ENCODE measurements at places on chromosomes 13 and 19. TPM values are rescaled to one million over a fixed set of nuclear protein-coding genes. Genes with fewer than 3 reads are reported as not detected.
A peak's percentile ranks its signal among the peaks of the same experiment; 100 is the strongest.

- peaks cover under 1% of the 10 kb centered on the region for H3K4me1 ChIP-seq
- H3K27ac ChIP-seq = no peak overlapping the region
- no peaks in the 10 kb centered on the region for H3K36me3 ChIP-seq
- DNase-seq = no peak
- H3K27me3 ChIP-seq = no peaks in the 10 kb centered on the region
Measured at GRCh38 chr13:45162821-45163220, 38.0 kb downstream of the KCTD4 start.

DNA sequence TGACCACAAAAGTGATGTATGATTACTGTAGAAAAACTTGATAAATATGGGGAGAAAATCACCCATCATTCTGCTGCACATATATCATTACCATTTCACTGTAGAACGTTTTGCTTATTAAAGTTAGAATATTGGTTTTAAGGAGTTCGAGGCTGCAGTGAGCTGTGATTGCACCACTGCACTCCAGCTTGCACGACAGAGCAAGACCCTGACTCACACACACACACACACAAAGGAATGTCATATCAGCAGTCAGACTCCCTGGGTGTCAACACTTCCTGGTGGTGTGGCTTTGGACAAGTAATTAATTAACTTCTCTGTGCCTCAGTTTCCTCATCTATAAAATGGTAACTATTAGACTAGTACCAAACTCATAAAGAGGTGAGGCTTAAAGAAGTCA, 11.3 kb upstream of the PNMA8A start:
- no peaks in the 10 kb centered on the region for H3K27me3 ChIP-seq
- no peak overlapping the region for H3K27ac ChIP-seq
- no peak for DNase-seq
- no peaks in the 10 kb centered on the region for H3K36me3 ChIP-seq
- H3K4me1 ChIP-seq = peaks cover 5% of the 10 kb centered on the region

DNA sequence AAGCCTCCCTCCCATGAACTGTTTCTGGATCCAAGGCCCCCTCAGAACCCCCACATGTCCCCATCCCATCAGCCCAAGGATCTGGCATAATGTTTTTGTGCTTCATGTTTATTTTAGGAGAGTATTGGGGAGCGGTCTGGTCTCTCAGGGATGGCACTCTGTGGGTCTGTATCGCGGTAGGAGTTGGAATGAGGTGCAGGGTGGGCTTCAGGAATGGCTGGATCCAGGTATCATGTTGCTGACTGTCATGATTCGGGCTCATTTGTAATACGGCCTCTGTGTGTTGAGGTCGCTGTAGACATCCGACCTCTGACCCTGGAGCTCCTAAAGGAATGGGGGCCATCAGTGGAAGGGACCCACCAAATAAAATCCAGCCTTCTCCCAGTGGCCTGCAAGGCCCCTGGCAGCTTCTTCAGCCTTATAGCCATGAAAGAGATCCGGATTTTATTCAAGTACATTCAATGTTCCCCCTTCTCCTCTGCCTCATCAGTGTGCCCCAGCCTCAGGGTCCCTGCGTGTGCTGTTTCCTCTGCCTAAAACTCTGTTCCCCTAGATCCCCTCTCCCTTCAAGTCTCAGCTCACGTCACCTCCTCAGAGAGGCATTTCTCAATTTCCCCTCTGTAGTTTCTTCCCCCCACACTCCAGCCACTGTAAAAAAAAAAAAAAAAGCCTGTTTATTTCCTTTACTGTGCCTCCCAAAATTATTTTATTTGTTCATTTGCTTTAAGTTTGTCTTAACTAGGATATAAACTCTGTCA, 2.2 kb downstream of the HCST start:
- no peak for DNase-seq
- H3K27me3 ChIP-seq = no peaks in the 10 kb centered on the region
- H3K4me1 ChIP-seq = peaks cover 14% of the 10 kb centered on the region

- no peaks in the 10 kb centered on the region for H3K27me3 ChIP-seq
- H3K4me1 ChIP-seq = no peaks in the 10 kb centered on the region
- H3K4me3 ChIP-seq = no peak overlapping the region
- DNase-seq = no peak
- no peak overlapping the region for H3K27ac ChIP-seq
Measured at GRCh38 chr19:55539090-55539984, 2.4 kb upstream of the SBK2 start.

GRCh38 chr19:3480383-3481091, at the start of gene SMIM24:
TSS of gene SMIM24 (minus strand) at chr19:3480525. CDS start at chr19:3480463, 62 bp downstream.
- no peak within 1 kb of the TSS for H3K4me3 ChIP-seq
- no peaks in the 10 kb centered on the region for H3K36me3 ChIP-seq
- DNase-seq = no peak
- no peaks in the 10 kb centered on the region for H3K27me3 ChIP-seq
- H3K4me1 ChIP-seq = peaks cover 7% of the 10 kb centered on the region

DNA sequence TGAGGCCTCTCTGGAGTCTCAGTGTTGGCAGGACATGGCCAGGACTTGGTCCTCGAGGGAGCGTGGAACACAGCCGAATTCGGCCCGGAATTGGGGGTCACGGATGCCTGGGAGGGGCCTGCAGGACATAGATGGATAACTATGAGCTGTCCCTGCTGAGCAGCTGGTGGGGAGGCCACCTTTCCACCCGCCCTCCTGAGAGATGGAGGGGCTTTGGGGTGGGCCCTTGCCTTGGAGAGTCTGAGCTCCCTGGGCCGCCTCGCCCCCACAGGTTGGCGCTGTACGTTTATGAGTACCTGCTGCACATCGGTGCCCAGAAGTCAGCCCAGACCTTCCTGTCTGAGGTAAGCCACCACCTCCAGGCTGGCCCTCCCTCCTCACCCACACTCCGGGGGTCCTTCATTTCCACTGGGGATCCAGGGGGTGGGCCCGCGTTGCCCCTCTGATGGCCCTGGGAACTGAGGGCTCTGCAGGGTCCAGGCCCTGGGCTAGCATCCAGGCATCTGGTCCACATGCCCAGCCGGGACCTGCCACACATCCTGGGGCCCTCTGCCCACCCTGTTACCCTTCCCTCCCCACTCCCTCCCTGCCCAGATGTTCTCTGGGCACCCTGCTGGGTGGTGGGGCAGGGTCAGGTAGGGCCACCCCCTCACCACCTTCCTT, 8.0 kb downstream of the SSBP4 start:
- no peak overlapping the region for H3K27ac ChIP-seq
- no peaks in the 10 kb centered on the region for H3K36me3 ChIP-seq
- DNase-seq = no peak
- no peak overlapping the region for H3K4me3 ChIP-seq
- peaks cover 27% of the 10 kb centered on the region for H3K4me1 ChIP-seq

DNA sequence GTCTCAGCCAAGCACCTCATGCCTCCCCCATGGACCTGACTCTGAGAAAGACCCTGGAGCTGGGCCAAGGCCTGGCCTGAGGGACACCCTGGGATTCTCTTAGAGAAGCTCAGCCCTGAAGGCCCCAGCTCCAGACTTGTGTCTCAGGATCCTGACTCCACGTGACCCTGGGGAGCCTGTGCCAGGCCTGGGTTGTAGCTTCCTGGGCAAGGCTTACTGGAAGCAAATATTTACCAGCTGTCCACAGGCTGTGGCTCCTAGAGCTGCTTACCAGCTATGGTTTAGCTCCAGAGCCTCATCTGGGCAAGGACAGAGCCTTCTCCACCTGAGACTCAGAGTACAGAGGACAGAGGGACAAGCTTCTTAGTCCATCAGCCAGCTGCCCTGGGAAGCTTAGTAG, 61.0 kb upstream of the CEACAM8 start:
- H3K4me1 ChIP-seq = peaks cover 11% of the 10 kb centered on the region
- H3K27ac ChIP-seq = no peak overlapping the region
- DNase-seq = peak; percentile 76
- no peaks in the 10 kb centered on the region for H3K27me3 ChIP-seq
- no peak overlapping the region for H3K4me3 ChIP-seq
- H3K36me3 ChIP-seq = no peaks in the 10 kb centered on the region

DNA sequence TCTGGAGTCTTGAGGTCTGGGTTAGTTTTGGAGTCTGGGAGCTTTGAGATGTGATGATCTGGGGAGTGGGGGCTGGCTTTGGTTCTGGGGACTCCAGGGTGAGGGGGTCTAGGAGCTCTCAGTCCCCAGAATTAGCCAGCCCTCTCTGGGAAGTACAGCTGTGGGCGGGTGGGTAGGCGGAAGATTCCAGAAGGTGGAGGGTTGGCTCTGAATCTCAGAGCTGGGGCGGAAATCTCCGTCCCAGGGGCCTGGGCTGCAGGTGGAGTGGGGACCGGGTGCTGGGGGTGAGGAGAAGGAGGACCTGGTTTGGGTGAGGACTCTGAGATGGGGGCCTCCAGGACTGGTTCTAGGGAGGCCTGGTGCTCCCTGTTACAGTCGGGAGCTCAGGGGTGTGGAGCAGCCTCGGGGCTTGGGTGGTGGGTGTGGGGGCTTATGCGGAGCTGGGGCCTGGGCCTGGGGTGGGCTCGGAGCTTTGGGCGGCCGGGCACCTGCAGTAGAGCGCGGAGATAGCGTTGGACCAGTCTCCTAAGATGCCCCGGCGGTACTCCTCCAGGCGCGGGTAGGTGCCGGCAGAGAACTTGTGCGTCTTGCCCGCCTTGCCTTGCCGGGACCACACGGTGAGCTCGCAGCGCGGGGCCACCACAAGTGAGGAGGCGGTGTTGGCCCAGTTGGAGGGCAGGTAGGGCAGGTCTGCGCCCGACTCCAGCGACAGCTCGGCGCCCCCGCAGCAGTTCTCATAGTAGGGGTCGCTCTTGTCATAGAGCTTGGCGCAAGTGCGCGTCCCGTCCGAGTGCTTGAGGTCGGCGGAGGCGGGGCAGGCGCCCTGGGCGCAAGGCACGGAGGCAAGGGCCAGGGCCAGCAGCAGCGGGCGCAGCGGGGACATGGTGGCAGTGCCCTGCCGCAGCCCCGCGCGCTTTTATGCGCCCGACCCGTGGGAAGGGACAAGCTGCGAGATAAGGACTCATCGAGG, at the start of gene SYCN:
Gene SYCN (minus strand): TSS at position 892 of the 970 bp plus-strand sequence. CDS start 9 bp downstream, at position 883.
- no peaks in the 10 kb centered on the region for H3K36me3 ChIP-seq
- H3K27me3 ChIP-seq = no peaks in the 10 kb centered on the region
- H3K27ac ChIP-seq = peak within 1 kb of the TSS; percentile 87
- H3K4me3 ChIP-seq = peak within 1 kb of the TSS; percentile 51
- peak; percentile 87 for DNase-seq

- no peaks in the 10 kb centered on the region for H3K36me3 ChIP-seq
- no peak overlapping the region for H3K27ac ChIP-seq
- no peaks in the 10 kb centered on the region for H3K27me3 ChIP-seq
- H3K4me3 ChIP-seq = no peak overlapping the region
- no peaks in the 10 kb centered on the region for H3K4me1 ChIP-seq
Measured at GRCh38 chr13:24065176-24065575, 95.3 kb upstream of the SPATA13 start.

DNA sequence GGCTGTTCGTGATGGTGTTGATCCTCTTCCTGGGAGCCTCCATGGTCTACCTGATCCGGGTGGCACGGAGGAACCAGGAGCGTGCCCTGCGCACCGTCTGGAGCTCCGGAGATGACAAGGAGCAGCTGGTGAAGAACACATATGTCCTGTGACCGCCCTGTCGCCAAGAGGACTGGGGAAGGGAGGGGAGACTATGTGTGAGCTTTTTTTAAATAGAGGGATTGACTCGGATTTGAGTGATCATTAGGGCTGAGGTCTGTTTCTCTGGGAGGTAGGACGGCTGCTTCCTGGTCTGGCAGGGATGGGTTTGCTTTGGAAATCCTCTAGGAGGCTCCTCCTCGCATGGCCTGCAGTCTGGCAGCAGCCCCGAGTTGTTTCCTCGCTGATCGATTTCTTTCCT, 12.2 kb upstream of the C19orf33 start:
- no peak overlapping the region for H3K4me3 ChIP-seq
- no peaks in the 10 kb centered on the region for H3K27me3 ChIP-seq
- H3K4me1 ChIP-seq = peaks cover 26% of the 10 kb centered on the region
- no peak for DNase-seq
- H3K36me3 ChIP-seq = peaks cover 3% of the 10 kb centered on the region

GRCh38 chr19:49491030-49491803, 3.8 kb downstream of the RPL13A start:
- H3K4me3 ChIP-seq = no peak overlapping the region
- H3K36me3 ChIP-seq = peaks cover 31% of the 10 kb centered on the region
- H3K27me3 ChIP-seq = no peaks in the 10 kb centered on the region
- peak overlapping the region; percentile 90 for H3K27ac ChIP-seq
- no peak for DNase-seq

- no peaks in the 10 kb centered on the region for H3K36me3 ChIP-seq
- H3K4me1 ChIP-seq = no peaks in the 10 kb centered on the region
- DNase-seq = no peak
- no peaks in the 10 kb centered on the region for H3K27me3 ChIP-seq
Measured at GRCh38 chr13:41487222-41487621, 29.9 kb downstream of the RGCC start.

DNA sequence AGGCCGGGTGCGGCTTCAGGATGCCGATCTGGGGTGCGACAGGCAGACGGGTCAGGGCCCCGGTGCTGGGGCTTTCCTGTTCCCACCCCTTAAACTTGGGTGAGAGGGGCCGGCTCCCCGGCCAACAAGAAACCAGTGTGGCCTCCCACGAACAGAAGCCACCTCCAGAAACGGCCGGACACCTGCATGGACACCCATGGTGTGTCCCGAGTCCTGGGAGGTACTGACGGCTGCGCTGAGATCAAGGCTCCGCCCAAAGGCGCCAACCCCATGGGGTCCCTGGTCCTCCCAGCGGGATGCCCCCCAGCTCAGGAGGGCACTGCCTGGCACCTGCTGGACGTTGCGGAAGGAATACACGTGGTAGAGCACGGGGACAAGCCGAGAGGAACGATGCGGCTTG, 11.5 kb downstream of the POLRMT start:
- no peak overlapping the region for H3K4me3 ChIP-seq
- peaks cover 18% of the 10 kb centered on the region for H3K36me3 ChIP-seq
- no peak for DNase-seq

DNA sequence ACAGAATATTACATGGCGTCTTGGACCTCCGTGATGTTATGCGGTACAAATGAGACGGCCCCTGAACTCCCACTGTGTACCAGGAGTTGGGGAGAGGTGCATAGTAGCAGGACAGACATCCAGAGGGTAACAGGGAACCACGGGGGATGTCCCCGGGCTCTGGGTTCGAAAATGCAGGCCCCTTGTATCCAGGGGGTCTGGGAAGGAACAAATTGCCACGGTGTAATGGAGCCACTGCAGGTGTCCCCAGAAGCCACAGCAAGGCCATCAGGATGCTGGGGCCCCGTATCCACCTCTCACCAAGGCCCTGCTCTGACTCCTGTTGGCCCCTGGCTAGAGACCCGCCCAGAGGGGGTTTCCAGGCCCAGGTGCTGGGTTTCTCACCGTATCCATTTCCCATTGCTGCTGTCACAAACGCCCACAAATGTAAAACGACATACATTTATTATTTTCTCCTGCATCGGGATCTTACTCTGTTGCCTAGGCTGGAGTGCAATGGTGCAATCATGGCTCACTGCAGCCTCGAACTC, 77.8 kb downstream of the INSR start:
- peaks cover 73% of the 10 kb centered on the region for H3K4me1 ChIP-seq
- H3K27me3 ChIP-seq = no peaks in the 10 kb centered on the region
- H3K4me3 ChIP-seq = no peak overlapping the region

Gene FAAP24
- not detected for total RNA-seq

Gene RPS28
- 334 TPM for total RNA-seq

Gene TMEM221
- total RNA-seq = not detected

Gene CLDND2
- total RNA-seq = not detected

Gene CEACAM6
- 3.0 TPM for total RNA-seq

Gene TEKTIP1
- 1.3 TPM for total RNA-seq

Gene ERICH6B
- total RNA-seq = not detected

Gene MBD3L2
- total RNA-seq = not detected

Gene RAB3D
- total RNA-seq = 47.1 TPM

Gene STOML3
- total RNA-seq = not detected

Gene HNRNPL
- 80.4 TPM for total RNA-seq

Gene FFAR2
- not detected for total RNA-seq

Gene GTF3A
- total RNA-seq = 54.7 TPM

Gene ZNF208
- 36.6 TPM for total RNA-seq
